Stimulated activated CD4-positive, alpha-beta T cell treated with anti-CD3 and anti-CD28 coated beads, Interleukin-15, amount 100 ng/mL, for 1 hour (primary cell): ENCODE measurements at places on chromosomes 5 and 9.

GRCh38 chr5:113231653-113232000 is 203.2 kb downstream of the TSSK1B start:
- DNase-seq = no peak

GRCh38 chr5:137617528-137618205 is 118.2 kb downstream of the KLHL3 start:
- DNase-seq = no peak

DNA sequence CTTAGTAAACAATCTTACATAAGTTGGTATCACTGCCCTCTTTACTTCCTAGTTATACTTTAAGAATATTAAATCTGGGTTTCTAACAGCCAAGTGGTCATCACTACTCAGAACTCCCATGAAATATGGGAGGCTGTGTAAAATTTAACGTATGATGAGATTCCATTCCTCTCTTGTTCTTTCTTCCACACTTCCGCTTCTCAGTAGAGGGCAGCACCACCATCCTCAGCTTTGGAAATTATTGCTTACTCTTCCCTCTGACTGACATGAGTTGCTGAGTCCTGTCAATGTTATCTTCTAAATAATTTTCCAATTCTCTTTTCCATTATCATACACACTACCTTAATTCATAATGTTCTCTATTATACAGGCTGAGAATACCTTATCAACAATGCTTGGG is 194.0 kb downstream of the RFX3 start:
- DNase-seq = no peak

- DNase-seq = no peak
Observed at GRCh38 chr9:14926941-14927624, 16.9 kb upstream of the FREM1 start.
